ENCODE measurements at places on chromosomes 2 and 18.
A peak's percentile ranks its signal among the peaks of the same experiment; 100 is the strongest.

DNA sequence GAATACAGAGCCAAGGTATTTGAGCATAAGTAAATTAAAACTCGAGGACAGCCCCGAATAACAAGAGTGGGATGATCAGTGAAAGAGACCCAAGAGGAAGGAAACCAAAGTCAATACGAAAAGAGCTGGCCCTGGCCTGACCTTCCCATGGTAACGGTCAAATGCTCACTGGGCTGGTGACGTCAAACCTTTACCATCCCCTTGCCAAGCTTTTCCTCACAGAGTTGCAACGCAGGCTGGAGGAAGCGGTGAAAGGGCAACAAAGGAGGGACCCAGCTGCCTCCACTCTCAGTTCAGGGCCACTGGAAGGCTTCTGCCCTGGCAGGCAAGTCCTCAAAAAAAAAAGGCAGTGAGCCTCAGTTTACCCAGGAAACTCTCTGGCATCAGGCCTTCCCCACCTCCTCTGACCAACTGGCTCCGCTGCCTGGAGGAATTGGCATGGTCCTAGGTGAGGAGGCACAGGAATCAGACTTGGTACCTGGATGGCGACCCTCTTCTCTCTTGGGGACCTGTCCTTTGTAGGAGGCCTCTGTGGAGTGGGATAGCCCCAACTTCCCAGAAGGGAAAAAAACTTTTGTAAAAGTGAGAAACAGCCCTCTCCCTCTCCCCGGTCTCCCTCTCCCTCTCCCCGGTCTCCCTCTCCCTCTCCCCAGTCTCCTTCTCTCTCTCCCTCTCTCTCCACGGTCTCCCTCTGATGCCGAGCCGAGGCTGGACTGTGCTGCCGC is 212.4 kb downstream of the ANAPC1 start:
- DNase-seq: no peak

GRCh38 chr2:18993756-18994338 is 364.6 kb downstream of the OSR1 start:
- peak; percentile 18 for DNase-seq

DNA sequence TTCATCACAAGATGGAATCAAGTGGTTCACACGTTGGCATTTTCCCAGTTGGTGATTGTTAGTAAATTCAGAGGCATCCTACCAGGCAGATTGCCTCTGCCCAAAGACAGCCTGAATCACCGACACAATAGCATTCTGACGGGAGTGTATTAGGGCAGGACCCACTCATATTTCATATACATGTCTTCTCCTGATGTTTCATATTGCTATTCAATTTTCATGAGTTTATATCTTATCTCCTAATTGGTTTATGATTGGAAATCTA is 14.5 kb upstream of the BMP10 start:
- DNase-seq: no peak

- DNase-seq: no peak
Observed at GRCh38 chr2:98892871-98893270, 43.2 kb downstream of the CRACDL start.

DNA sequence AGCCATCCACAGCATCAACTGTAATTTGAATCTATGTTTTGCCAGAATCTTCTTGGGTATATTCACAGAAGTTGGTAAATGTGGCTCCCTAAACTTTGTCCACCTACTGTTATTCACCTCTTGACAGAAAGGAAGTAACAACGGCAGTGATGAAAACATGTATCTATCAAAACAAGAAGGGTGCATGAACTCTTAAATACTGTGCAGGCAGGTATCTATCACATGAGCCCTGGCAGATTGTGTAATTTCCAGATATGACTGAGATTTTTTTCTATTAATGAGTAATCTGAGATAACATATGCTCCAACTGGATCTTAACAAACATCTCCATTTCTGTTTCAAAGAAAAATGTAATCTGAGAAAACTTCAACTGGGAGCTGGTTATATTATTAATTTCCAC is 36.6 kb downstream of the SFT2D3 start:
- no peak for DNase-seq

DNA sequence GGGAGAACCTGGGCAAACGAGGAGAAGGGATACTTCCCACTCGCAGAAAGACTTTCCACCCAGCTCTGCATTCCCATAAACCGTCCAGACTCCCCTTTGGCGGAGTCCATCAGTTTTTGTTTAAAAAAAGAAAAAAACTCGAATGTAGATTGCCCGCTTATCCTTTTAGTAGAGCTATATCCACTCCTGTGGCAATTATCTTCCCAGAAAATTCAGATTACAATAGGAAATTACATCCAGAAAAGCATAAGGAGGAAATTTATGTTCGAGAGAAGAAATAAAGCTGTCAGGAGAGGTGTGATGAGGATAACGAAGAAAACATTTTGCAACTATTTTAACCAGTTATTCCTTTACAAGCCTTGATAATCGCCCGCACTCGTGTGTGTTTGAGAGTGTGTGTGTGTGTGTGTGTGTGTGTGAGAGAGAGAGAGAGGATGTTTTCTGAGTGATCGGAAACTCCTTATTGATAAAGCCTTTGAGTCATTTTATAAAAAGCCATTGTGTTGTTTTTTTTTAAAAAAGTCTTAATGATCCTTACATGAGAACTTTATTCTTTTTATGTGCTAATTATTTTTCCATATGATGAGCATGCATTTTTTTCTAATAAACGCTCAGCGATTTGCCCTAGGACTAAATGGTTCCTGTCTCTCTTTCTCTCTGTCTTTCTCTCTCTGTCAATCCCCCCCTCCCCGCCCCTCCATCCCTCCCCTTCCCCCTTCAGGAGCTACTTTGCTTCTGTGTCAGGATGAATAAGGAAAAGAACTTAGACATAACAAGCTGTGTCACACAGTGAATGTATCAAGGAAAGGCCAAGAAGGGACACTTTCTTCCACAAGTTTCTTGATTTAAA is 1.1 kb upstream of the PPP3R1 start:
- no peak for DNase-seq

Data from skeletal muscle cell (primary cell).